ENCODE measurements at places on chromosomes 12 and 14.

DNA sequence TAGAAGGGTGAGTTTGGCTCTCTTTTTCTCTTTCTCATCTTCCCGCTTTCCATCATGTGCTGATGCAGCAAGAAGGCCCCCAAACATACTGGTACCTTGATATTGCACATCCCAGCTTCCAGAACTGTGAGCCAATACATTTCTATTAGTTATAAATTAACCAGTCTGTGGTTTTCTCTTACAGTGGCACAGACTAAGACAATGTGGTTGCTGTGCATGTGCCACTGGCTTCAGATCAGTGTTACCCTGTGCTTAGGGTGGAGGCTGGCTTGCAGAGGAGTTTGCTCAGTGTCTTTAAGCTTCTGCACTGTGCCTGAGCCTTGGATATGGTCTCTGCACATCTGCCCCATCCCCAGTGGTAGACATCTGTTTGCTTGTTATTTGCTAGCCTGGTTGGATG, 5.5 kb downstream of the IFI27L2 start:
- no peak for DNase-seq

- DNase-seq: no peak
These were observed 167.9 kb downstream of the FSCB start for GRCh38 chr14:44339231-44339630.

- DNase-seq: no peak
These were observed 359.9 kb downstream of the RGS6 start for GRCh38 chr14:72291908-72292688.

DNA sequence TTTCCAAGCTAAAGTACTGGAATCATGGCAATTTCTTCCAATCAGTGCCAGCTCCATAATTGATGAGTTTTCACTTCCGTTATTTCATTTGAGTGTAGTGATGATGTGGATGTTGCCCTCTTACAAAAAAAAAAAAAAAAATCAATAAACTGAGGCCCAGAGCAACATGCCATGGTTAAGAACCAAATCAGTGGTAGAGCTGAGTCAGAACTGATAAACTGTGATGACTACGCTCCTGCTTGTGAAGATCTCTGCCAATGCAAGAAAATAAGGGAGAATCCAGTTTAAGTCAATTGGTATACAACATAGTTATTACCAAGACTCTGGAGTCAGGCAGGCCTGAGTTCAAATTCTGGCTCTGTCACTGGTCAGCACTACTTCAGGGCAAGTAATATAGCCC, 102.7 kb downstream of the GPR135 start:
- no peak for DNase-seq

- DNase-seq: no peak
These were observed at the start of gene SLC24A4 for GRCh38 chr14:92323011-92323915. TSS of gene SLC24A4 (plus strand) at chr14:92323165. CDS start at chr14:92323831, 666 bp downstream.

GRCh38 chr14:102923201-102923924, 900 bp downstream of the AMN start:
- no peak for DNase-seq

- DNase-seq: no peak
These were observed 110.9 kb downstream of the PAH start for GRCh38 chr12:102806110-102806509.

DNA sequence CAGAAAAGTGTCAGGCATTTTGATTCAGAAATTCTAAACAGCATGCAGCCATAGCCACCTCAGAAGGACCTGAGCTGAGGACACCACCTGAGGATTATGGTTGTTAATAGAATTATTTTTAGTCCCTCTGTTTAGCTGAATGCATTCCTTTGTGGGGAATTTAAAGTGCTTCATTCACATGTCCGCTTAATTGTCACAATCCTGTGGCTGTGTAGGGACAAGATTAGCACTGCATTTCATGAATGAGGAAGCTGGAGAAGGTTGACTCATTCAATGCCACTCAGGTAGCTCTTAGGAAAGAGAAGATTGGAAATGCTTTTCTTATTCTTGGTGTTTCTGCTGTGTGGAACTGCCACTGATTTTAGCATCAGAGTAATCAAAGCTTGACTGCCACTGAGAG, 42.0 kb upstream of the KRR1 start:
- DNase-seq: no peak

DNA sequence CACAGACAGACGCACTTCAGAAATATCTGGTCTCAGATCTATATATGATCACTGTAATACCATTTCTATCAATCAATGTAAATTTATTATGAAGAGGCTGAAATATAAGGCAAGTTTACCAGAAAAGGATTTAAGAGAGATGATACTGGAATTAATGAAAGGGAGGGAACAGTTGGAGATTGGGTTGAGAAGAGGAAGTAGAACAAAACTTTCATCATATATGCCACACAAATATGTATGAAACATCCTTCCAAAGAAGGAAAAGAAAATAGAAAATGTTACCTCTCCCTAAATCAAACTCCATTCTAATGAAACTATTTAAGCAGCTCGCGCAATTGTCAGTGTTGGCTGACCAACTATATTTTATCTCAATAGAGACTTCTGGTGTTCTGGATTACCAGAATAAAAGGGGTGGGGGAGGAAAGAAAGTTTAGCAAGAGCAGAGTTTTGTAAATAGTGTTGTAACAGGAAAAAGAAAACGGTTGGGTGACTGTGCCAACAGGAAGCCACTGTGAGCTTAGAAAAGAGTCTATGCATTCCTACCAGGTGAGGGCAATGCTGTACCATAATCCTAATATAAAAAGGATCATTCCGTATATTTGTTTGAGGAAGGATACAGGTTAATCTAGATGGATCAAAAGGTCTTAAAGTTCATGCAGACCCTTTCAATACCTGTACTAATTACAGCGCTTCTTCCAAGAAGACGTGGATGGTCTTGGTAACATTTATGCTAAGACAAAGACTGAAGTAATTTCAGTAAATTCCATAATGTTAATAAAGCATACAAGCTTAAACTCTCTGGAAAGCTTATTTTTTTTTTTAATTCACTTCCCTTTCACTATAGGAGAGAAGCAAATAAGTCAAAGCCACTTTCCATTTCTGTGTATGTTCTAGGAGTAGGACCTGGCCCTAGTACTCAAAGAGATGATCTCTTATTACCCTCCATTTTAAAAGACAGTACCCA, 14.5 kb upstream of the LLPH start:
- no peak for DNase-seq

DNA sequence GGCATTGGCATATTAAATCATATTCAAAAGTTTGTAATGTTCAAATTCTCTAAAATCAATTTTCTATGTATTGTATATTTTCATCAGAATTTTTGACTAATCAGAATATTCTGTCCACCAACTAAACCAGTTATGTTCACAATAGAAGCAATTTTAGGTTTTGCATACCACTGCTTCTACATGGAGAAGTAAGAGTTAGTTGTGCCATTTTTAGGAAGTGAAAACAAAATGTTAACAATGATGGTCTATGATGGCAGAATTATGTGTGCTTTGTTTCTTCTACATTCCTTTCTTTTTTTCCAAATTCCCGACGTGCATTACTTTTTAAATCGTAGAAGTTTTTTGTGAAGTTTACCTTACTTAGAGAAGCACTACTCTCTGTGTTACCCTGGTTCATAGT, 29.5 kb downstream of the ABHD12B start:
- DNase-seq: no peak

GRCh38 chr12:7374423-7375144, 69.4 kb downstream of the CD163L1 start:
- DNase-seq: no peak

DNA sequence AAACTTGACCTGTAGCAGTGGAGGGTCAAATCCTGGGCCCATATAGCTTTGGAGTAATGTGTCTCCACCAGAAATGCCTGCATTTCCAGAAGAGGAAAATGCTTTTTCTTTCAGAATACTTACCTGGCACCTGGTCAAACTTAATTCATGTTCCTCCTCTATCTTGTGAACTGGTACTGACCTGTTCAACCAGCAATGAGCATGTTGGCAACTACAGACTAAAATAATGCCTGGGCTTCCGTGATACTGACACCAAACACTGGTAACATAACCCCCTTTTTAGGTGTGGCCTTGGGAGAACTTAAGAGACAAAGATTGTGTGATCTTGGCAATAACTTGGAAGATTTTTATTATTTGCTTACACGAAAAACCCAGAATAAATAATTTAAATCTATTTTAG, 23.8 kb upstream of the MGST1 start:
- DNase-seq: no peak

DNA sequence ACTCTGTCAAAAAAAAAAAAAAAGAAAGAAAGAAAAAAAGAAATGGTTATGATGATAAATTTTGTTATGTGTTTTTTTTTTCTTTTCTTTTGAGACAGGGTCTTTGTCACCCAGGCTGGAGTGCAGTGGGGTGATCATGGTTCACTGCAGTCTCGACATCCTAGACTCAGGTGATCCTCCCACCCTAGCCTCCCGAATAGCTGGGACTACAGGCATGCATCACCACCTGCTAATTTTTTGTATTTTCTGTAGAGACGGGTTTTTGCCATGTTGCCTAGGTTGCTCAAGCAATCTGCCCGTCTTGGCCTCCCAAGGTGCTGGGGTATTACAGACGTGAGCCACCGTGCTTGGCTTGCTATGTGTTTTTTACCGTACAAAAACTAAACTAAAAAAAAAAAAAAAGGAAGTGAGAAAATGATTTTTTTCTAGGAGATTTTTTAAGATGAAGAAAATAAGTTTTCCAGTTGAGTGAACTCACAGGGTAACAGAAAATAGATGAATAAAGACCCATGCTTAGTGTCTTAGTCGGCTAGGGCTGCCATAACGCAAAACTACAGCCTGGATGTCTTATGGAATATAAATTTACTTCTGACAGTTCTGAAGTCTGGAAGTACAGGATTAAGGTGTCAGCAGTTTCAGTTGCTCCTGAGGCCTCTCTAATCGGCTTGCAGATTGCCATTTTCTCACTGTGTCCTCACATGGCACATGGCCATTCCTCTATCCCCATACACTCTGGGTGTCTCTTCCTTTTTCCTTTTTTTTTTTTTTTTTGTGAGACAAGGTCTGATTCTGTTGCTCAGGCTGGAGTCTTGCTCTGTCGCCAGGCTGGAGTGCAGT, 13.2 kb upstream of the APOF start:
- DNase-seq: no peak

- DNase-seq: no peak
These were observed 6.1 kb upstream of the CNIH1 start for GRCh38 chr14:54447231-54447692.

GRCh38 chr12:91460469-91460868, 277.9 kb upstream of the DCN start:
- no peak for DNase-seq

- no peak for DNase-seq
These were observed 2.9 kb upstream of the AGAP2 start for GRCh38 chr12:57741413-57741789.

DNA sequence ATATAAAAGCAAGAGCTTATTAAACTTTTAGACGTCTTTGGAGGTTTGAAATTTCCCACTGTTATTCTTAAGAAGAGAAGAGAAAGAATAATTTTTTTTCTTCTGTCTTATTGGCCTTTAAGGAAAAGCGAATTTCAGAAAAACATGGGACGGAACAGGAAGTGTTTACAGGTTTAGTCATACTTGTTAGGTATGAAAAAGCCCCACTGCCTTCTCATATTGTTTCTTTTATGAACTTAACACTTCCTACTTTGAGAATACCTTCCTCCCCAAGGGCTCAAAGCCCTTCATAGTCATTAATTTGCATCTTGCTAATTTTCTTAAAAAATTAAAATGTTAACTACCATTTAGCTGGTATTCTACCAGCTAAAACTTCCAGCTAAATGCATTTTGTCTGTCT, 82.0 kb downstream of the ETV6 start:
- no peak for DNase-seq

DNA sequence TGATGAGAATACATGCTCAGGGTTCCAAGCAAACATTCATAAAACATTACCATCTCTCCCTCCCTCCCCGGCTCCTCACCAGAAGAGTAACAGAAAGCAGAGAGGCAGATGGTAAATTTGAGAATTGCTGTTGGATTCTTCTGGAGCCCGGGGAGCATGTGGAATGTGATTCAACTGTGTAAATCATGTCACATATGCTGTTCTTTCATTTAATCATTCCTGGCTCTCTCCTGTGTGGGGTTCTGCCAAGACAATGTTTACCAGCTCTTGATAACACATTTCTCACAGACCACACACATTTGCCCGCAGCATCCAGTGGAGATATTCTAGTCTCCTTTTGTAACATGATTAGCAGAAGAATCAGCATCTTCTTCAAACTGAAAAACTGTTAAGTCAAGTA, 23.4 kb upstream of the NR2C1 start:
- no peak for DNase-seq

DNA sequence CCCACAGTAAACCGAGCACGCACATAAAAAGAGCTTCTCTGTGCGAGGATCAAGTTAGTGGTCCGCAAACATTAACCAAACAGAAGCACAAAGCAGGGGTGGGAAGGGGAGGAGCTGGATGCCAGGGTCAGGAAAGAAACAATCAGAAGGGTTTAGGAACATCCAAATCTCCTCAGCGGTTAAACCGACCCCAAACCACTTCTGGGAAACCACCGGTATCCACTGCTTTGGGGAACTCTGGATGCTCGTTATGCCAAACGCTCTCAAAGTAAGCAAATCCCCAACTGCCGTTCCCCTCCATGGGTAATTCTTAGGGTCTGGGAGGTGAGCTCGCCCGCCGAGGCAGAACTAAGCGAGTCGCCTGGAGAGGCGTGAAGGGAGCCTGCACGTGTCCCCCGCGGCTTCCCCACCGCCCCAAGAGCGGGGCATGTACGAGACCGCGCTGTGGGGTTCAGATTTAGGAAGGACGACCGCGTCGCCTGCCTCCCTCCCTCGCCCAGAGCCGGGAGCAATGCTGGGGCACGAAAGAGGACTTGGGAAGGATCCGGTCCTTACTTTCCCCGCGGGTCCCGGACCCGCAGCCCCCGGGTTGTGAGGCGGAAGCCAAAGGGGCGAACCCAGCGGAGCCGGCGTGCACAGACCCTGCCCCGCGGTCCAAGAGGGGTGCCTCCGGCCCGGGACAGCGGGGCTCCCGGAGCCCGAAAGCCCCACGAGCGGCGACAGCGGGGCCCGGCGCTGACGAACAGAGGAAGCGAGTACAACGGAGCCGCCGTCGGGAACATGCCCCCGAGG, 711 bp downstream of the SBNO1 start:
- no peak for DNase-seq

GRCh38 chr14:83257466-83258439, 1724.1 kb upstream of the SEL1L start:
- no peak for DNase-seq

GRCh38 chr12:44031472-44032185, 195.7 kb downstream of the TMEM117 start:
- DNase-seq: no peak

DNA sequence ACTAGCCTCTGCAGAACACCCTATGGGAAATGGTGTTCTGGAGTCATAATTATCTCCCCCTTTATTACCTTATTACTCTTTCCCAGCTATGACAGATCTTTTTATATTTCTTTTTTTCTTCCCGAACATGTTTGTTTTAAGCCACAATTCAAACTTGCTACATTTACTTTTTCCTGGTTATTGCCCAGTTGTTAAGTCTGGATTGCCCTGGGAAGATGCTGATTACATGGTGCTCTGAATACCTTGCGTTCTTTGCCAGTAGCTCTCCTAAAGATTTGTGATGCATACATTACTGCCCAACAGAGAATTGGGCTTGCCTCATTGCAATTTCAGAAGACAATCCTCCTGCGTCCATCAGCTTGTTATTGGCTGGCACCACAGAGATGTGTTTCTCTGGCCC, 118.3 kb upstream of the FGD4 start:
- no peak for DNase-seq
